ENCODE measurements at places on chromosomes 13 and 19.

- no peak for DNase-seq
Observed at GRCh38 chr13:37443538-37443937, 155.0 kb downstream of the POSTN start.

GRCh38 chr19:48433337-48433736 is 12.4 kb upstream of the GRWD1 start:
- no peak for DNase-seq

DNA sequence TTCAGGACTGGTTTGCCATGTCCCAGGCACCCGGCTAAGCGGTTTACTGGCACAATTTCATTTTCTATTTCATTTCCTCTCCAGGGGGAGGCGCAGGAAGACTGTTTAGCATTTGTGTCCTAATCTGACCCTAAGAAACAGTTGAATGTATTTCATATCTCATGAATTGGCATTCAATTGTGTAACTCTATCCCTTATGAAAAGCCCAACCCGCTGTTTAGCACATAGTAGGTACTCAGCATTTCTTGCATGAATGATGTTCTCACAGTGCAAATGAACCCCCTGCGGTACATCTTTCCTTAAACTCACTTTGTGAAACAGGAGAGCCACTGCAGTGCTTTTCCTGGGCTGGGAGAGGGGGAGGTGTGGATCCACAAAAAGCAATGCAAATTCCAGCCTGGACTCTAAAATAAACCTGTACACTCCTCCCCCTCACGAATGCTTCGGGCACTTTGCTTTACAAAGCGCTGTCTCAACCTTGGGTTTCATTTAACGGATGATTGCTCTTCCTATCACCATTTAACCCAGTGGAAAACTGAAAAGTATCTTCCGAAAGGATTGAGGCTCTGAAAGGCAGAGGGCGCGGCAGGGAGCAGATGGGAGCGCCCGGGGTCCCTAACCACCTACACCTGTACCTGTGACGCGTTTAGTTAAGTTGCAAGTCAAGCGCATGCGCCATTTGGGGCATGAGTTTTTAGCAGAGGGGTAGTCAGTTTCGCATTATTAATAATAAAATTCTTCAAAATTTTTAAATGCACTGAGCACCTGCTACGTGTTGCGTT is 1.2 kb upstream of the EEF2 start:
- DNase-seq = peak; percentile 66

GRCh38 chr19:11767633-11768133 is 883 bp downstream of the ZNF441 start:
- peak; percentile 13 for DNase-seq

DNA sequence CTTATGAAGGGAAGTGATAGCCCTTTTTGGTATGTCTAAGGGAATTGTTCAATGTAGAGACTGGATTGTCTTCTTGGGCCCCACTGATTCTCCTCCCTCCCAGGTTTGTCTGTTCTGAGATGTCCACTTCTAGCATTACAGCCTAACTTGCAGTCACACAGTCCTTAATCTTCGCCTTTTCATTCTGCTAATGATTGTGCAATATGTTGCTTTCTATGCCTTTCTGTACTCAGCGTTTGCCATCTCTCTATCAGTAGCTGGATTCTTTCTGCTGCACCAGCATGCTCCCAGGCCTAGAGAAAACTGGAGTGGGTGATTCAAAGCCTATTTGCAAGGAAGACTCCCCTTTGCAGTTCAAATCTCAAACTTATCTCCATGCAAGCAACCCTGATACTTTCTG is 307.5 kb upstream of the DACH1 start:
- no peak for DNase-seq

DNA sequence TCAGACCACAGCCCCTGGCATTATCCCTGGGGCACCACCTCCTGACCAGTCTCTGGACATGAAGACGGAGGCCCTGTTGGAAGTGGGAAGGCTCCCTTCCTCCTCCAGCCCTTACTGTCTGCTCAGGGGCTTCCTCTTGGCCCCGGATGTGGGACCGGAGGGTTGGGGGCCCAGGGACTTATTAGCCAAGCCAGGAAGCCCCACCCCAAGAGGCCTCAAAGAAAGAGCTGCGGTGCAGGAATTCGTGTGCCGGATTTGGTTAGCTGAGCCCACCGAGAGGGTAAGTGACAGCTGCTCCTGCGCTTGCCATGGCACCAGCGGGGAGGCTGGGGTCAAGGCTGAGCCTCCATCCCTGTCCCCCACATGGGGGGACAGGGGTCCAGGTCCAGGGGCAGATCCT is at the start of gene RETN:
Gene RETN, plus strand, starts transcription at position 208 of the 400 bp plus-strand sequence. CDS start 278 bp downstream, outside the sequence.
- no peak for DNase-seq

DNA sequence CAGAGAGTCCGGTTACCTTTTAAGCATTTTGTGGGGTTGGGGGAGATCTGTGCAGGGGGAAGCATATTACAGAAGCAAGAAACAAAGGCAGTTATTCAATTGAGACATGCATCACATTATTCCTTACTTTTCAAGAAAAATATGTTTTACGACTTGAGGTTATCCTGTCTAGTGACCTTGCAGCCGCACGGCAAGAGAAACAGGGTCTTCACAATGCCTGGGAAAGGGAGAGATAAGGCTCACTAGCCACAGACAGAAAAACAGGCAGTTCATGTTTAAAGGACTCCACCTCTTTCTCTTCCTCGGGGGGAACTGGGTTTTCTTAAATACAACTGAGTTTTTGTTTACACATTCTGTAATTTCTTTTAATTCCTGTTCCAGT is 536 bp upstream of the NCR1 start:
- DNase-seq = no peak

DNA sequence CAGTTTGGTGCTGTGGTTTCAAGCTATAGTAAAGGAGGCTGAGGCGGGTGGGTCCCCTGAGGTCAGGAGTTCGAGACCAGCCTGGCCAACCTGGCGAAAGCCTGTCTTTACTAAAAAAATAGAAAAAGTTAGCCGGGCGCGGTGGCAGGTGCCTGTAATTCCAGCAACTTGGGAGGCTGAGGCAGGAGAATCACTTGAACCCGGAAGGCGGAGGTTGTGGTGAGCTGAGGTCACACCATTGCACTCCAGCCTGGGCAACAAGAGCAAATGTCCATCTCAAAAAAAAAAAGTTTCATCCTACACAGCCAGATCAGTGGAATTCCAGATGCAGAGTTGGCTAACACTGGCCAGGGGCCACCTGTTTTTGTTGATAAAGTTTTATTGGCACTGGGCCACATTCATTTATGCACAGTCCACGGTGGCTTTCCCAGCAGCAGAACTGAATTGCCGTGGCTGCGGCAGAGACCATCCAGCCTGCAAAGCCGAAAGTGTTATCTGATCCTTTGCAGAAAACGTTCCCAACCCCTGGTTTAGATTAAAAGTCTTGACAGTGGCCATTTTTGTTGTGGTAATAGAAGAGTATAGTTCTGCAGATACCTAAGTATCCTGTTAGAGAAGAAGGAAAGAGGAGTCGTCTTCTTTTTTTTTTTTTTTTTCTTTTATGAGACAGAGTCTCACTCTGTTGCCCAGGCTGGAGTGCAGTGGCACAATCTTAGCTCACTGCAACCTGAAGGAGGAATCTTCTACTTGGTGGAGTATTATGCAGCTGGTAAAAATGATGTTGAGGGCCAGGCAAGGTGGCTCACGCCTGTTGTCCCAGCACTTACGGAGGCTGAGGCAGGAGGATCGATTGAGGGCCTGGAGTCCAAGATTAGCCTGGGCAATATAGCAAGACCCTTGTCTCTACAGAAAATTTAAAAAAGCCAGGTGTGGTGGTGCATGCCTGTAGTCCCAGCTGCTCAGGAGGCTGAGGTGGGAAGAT is 8.7 kb downstream of the NCLN start:
- DNase-seq = no peak

DNA sequence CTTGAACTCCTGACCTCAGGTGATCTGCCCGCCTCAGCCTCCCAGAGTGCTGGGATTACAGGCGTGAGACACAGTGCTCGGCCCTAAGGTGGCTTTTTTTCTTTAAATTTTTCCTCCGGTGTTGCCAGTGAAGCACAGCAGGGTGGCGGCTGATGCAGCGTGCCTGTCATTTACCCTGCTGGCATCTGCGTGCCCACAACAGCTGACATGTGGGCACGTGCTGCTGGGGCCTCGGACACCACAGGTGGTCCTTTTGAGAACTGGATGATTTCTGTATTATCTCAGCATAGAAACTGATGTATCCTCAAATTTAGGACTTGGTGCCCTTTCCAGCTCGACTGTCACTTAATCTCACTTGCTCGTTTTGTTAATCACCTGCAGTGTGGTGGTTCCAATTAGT is 31.2 kb upstream of the TEX29 start:
- no peak for DNase-seq

DNA sequence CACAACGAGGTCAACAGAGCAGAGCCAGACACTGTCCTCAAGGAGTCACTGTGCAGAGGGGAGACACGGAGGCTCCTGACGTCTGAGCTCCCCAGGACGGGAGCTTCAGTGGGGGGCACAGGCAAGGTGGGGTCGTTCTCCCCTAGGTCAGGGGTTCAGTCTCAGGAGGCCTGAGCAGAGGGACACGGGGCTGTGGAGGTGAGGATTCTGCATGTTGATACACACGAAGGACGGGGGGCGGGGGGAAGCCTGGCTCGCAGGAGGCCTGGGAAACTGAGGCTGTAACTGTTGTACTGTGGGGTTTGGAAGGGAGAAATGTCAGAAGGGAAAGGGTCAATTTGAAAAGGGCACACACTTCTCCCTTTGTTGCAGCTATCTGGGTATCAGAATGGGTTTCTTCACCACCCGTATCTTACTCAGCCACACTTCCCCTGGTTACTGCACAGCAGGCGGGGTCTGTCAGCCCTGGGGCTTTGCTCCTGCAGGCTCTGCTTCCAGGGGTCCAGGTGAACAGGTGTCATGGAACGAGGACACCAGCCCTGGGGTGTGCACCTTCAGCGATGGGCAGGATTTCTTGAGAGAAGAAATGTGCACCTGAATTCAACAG is 748 bp upstream of the SIGLEC8 start:
- no peak for DNase-seq

- no peak for DNase-seq
Observed at GRCh38 chr13:74073274-74073673, 60.9 kb downstream of the KLF12 start.

All from CD4-positive, alpha-beta T cell treated with Interferon gamma for 1 hour (primary cell).